ENCODE measurements at places on chromosomes 4 and X. TPM values are rescaled to one million over a fixed set of nuclear protein-coding genes. Genes with fewer than 3 reads are reported as not detected.

GRCh38 chr4:19514276-19515070 is 737.2 kb upstream of the SLIT2 start:
- no peak for DNase-seq

- no peak for DNase-seq
Observed at GRCh38 chr4:101064541-101065180, 282.7 kb downstream of the PPP3CA start.

GRCh38 chrX:106243376-106243775 is 75.3 kb downstream of the PWWP3B start:
- DNase-seq: no peak

Gene SLC30A9
- polyA plus RNA-seq: 52.3 TPM

DNA sequence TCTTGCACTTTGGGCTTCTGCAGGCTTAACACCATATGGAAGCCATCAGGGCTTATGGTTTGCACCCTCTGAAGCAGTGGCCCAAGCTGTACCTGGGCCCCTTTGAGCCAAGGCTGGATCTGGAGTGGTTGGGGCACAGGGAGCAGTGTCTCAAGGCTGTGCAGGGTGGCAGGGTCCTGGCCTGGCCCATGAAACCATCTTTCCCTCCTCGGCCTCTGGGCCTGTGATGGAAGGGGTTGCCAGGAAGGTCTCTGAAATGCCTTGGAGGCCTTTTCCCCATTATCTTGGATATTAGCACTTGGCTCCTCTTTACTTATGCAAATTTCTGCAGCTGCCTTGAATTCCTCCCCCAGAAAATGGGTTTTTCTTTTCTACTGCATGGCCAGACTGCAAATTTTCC is 134.7 kb upstream of the USP9X start:
- no peak for DNase-seq

Gene BGN
- 288 TPM for polyA plus RNA-seq

DNA sequence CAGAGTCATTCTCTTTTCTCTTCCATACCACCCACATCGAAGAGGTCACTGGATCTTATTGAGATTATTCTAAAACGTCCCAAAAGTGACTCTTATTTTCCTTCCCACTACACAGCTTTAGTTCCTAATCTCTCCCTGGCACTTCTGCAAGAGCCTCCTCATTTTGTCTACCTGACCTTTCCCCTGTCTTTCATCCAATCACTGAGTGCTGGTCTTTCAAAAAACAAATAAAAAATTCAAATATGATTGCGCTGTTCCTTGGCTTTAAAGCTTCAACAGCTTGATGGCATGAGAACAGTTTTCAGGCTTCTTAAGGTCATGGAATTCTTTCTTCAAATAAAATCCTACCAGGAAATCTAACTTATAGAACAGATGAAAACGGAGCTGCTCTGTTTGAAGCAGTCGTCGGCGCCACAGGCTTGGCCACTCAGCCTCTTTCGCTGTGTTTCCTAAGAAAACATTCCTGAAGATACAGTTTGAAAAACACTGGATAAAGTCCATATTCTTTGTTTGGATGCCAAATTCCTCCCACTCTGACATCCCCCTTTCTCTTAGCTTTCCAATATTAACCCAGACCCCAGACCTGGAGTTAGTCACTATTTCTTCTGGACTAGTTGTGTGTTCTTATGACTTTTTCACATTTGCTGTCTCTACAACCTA is 12.5 kb downstream of the SYTL5 start:
- DNase-seq: peak; percentile 18

Gene NEUROG2
- not detected for polyA plus RNA-seq

DNA sequence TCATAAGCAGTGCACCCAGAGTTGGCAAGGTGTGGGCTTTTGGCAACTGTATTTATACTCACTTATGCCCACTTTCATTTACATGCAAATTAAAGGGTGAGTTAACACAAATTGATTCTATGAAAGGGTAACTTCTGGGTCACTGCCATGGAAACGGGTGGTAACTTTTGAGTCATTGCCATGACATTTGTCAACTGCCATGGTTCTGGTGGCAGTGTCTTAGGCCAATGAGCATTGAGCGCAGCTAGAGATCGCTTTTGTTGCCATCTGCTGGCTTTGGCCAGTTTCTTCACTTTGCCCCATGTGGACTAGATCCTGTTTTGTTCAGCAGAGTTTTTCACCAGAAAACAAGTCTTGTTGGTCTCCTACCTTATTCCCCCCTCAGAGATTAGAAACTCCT is 170.8 kb upstream of the NUDT6 start:
- no peak for DNase-seq

- peak; percentile 57 for DNase-seq
Observed at GRCh38 chrX:37348231-37348970, 763 bp upstream of the PRRG1 start.

DNA sequence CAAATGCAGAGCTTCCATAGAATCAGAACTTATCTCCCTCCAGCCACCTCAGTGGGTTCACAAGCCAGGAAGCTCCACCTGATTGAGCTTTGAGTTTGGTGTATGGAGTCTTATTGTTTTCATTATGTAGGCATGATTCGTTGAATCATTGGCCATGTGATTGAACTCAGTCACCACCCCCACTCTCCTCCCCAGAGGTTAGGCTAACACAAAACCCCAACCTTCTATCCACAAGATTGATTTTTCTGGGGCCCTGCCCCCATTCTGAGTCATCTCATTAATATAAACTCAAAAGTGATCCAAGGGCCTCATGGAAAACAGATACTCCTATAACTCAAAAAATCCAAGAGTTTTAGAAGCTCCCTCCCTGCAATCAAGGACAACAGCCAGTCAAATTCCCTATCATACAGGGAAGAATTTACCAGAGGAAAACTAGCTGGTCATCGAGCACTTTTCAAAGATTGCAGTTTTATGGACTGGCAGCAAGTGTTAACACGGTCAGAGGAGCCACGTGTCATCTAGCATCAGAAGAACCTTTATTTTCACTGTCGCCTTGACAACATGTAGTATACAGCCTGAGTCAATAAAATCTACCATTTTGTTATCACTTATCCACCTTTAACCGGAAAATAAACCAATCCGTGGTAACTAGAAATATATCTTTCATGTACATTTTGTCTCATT is 35.9 kb upstream of the GUCY1B1 start:
- DNase-seq: no peak

Gene PNMA5
- not detected for polyA plus RNA-seq

Gene PABPC4L
- 0.47 TPM for polyA plus RNA-seq

Gene DCLK2
- 2.6 TPM for polyA plus RNA-seq

DNA sequence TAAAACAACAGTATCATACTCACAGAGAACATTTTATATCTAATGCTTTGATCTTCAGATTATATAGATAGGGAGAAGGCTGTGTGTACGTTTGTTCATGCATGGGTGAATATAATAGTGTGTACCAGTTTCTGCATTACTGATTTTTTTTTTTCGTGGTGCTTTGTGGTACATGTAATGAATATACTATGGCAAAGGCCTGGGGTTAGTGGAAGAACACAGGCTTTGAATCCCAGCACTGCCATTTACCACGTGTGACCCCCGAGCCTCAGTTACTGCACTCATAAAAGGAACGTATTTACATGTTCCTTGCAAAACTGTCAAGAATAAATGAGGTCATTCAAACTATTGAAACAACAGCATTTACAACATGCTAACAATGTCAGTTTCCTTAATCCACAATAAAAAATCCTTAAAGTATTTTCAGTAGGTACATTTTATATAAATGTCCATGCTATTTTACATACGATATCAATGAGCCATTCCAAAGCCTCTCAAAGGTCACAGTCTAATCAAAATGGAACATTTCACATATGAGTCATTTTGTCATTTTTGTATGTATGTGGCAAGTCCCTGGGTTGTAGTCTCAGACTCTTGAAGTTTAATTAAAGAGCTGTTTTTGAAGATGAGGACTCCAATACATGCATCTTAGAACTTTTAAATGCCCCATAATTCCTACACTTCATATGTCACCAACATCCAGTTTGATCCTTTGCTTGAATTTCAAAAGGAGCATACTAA is 242.8 kb downstream of the PPP3CA start:
- no peak for DNase-seq

- DNase-seq: no peak
Observed at GRCh38 chr4:92232566-92232965, 71.2 kb upstream of the GRID2 start.

GRCh38 chrX:13022926-13023325 is 21.5 kb downstream of the FAM9C start:
- no peak for DNase-seq

GRCh38 chr4:182819751-182820150 is 97.4 kb downstream of the DCTD start:
- DNase-seq: no peak

Gene NWD2
- not detected for polyA plus RNA-seq

Gene TENM3
- 0.58 TPM for polyA plus RNA-seq

GRCh38 chr4:4560136-4560535 is 18.3 kb upstream of the STX18 start:
- DNase-seq: no peak

Gene FABP2
- not detected for polyA plus RNA-seq

- DNase-seq: no peak
Observed at GRCh38 chr4:150255610-150256224, 177.5 kb downstream of the DCLK2 start.

DNA sequence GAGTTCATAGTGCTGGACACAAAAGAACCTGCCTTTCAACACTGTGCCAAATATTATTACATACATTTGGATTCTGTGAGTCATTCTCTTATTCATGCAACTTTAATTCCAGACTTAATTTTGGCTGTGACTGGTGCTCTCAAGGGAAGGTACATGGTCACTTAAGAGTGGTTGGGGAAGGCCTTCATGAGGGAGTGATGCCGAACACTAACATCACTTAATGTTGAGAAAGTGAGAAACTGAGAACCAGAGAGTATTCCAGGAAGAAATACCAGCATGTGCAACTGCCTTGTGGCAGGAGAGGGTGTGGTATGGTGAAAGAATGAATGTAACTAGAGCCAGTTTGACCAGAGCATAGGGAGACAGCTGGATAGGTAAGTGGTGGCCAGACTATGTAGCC is 41.5 kb upstream of the FHDC1 start:
- DNase-seq: no peak

DNA sequence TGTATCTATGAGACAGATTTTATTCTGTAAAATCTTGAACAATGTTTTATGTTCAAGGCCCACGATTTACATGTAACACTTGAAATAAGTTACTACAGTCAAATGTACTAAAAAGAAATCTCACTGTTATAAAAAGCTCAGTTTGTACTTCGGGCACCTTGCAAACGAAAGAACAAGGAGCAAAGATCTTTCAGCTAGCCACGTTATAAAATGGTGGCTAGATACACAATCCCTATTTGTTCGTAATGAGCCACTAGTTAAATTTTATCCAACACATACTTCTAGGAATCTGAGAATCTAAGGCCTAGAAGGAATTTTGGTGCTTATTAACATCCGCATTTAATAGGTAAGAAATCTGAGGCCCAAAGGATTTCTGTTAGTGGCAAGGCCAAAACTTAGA is 2.5 kb downstream of the ARHGEF9 start:
- DNase-seq: no peak

GRCh38 chr4:129087516-129087915 is 5.8 kb downstream of the SCLT1 start:
- no peak for DNase-seq

DNA sequence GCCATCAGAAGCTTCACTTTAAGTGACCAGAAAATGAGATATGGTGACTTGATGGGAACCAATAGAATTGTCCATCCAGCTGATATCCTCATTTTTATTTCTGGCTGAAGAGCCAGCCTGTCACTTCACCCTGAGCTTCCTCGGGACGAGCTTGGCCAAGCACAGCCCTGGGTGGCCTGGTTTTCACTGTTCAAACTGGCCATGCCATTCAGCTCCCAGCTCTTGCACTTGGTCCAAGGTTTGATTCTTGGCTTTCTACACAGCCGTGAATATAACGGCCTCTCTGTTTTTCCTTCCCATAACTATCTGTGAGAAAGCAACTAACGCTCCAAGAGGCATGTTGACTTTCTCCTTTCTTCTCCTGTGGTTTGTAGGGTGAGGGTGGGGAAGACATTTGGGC is 71.9 kb downstream of the LIMCH1 start:
- no peak for DNase-seq

DNA sequence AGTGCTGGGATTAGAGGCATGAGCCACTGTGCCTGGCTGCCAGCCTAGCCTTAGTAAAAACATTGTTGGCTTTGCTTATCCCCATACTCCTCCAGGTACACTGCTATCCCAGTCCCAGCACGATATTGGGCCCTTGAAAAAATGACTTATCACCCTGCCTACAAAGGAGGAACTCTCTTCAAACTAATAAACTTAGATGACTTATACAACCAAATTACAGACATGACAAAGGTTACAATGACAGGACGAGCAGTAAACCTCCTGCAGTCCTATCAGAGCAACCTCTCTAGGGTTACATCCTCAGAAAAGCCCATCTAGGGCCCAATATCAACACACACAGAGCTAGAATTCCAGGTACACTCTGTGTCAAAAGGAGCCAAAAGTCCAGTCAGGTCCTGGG is 5.7 kb upstream of the HERC5 start:
- DNase-seq: no peak

DNA sequence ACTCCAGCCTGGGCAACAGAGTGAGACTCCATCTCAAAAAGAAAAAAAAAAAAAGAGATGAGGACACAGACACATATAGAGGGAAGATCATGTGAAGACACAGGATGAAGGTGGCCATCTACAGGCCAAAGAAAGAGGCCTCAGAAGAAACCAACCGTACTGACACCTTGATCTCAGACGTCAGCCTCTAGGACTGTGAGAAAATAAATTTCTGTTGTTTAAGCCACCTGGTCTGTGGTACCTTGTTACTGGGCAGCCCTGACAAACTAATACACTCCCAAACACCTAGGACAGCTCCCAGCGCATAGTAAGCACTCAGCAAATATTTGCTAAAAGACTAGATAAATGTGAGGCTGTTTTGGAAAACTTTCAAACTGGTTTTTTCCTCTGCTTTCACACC is 59.2 kb upstream of the SMIM10 start:
- no peak for DNase-seq

GRCh38 chr4:76459291-76459723 is 24.3 kb downstream of the SHROOM3 start:
- peak; percentile 80 for DNase-seq

Gene CORIN
- 0.75 TPM for polyA plus RNA-seq

GRCh38 chr4:35793045-35793722 is 451.1 kb downstream of the ARAP2 start:
- DNase-seq: no peak

GRCh38 chr4:139584784-139585183 is 28.8 kb upstream of the SETD7 start:
- no peak for DNase-seq

GRCh38 chr4:8725071-8725841 is 132.7 kb downstream of the CPZ start:
- peak; percentile 12 for DNase-seq

Gene DGKK
- polyA plus RNA-seq: 0.04 TPM

DNA sequence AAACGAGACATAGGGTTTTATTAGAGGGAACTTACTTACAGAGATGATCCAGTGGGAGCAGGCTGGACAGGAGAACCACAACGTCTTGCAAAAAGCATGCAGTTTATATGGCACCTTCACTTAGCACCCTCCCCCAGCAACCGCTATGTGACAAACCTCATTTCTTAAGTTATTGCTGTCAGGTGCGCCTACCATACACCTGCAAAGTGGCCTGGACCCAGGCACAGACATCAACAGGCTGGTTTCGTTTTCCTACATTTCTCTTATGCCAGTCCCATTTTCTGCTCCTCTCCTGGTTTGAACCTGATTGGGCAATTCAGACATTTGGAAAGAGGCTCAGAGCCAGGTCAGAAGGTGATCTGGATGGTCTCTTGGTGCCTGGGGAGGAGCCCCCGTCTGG is 18.3 kb downstream of the RTL5 start:
- no peak for DNase-seq

Gene IQSEC2
- polyA plus RNA-seq: 56.2 TPM
